ENCODE measurements at places on chromosomes 11 and 22.
A peak's percentile ranks its signal among the peaks of the same experiment; 100 is the strongest.

GRCh38 chr11:126462422-126462821, 106.9 kb downstream of the ST3GAL4 start:
- no peak for DNase-seq

GRCh38 chr11:117097389-117098268, 599 bp downstream of the SIK3 start:
- DNase-seq, result no peak

GRCh38 chr11:64523456-64524157, 67.4 kb upstream of the SLC22A12 start:
- DNase-seq, result no peak

DNA sequence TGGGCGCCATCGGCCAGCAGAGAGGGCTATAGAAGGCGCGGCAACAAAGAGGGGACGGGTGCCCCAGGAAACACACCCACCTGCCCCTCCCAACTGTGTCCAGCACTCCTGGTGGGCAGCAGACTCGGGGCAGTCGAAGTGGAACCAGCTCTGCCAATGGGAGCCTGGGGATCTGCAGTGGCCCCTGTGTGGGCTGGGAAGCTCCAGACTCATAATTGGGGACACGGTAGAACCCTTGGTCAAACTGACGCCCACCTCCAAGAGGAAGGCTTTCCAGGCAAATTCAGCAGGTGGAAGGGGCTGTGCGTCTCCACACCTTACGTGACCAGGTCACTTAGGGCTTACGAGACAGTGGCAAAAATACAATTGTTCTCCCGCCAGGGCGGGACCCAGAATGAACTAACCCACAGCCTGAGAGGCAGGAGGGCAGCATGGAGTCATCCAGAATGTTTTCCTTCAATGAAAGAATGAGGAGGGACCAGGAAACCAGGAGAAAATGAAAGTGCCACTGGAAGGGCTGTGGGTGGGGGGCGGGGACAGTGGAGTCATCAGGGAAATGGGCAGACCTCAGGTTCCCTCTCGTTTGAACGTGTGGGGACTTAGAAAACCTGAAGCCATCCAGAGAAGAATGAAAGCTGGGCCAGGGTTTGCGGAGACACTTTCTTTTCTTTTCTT, 53.2 kb upstream of the SHANK2 start:
- peak; percentile 6 for DNase-seq

DNA sequence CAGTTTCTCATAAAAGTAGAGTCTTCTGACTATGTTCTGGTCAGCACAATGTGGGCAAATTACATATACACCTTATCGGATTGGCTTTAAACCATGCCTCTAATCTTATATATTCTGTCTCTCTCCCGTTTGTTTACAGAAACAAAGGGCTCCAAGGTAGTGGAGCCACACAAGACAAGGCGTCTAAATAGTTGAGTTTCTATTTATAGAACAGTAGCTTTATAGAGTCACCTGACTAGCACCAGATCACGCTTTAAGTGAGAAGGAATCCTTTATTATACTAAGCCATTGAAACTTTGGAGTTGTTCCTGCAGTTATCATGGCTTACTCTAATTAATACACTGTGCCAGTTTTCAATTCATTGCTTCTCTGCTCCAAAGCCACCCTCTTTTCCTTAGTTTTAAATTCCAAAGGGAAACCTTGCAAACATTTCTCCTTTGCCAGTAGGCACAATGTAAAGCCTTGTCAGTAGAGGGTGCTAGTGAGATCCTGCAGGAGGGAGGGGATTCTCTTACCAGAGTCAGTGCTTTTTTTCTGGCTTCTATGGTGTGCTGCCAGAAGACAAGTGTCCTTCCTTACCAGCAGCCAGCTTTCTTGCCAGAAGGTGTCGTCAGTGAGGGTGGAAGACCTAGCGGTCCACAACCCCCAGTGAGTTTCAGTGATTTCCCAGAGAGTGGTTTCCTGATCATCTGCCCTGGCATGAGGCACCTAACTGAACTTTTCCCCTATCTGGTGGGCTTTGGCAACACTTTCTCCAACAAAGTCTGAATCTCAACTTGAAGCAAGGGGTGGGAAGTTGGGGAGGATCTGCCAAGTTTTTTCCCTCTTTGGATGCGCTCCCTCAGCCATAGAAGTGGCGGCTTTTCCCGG, 71.7 kb downstream of the RAB38 start:
- DNase-seq, result no peak

DNA sequence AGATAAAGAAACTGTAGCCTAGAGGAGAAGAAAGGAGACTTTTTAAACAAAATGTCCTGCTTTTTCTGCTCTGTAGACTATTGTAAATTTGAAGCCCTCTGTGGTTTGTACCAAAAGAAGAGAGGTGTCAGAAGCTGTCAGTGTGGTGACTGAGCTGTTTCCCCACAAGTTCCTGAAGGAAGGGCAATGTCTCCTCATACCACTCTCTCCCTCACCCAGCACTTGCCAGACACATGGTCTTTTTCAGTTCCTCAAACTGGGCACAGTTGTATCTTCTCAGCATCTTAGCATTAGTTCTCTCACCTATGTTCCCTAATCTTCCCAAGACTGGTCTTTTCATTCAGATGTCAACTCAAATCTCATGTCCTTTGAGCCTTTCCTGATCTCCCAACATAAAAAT, 4.3 kb downstream of the BCO2 start:
- no peak for DNase-seq

DNA sequence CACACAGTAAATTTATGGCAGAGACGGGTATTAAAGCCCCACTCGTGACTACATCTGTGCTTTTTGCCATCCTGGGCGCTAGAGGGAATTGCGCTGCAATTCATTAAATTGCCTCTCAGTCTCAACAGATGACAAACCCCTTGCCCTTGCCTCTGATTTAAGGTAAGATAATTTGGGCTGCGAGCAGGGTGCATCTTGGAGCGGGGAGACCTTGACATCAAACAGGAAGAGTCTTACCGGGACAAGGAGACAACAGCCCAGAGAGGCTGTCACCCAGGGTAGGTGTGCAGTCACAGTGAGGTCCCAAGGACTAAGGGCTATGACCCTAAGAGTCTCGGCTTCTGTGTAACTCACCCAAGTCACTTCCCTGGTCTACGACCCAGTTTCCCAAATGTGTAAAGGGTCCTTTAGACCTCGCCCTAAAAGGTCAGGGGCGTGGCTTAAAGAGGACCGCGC, 449 bp upstream of the TOM1 start:
- DNase-seq, result no peak

DNA sequence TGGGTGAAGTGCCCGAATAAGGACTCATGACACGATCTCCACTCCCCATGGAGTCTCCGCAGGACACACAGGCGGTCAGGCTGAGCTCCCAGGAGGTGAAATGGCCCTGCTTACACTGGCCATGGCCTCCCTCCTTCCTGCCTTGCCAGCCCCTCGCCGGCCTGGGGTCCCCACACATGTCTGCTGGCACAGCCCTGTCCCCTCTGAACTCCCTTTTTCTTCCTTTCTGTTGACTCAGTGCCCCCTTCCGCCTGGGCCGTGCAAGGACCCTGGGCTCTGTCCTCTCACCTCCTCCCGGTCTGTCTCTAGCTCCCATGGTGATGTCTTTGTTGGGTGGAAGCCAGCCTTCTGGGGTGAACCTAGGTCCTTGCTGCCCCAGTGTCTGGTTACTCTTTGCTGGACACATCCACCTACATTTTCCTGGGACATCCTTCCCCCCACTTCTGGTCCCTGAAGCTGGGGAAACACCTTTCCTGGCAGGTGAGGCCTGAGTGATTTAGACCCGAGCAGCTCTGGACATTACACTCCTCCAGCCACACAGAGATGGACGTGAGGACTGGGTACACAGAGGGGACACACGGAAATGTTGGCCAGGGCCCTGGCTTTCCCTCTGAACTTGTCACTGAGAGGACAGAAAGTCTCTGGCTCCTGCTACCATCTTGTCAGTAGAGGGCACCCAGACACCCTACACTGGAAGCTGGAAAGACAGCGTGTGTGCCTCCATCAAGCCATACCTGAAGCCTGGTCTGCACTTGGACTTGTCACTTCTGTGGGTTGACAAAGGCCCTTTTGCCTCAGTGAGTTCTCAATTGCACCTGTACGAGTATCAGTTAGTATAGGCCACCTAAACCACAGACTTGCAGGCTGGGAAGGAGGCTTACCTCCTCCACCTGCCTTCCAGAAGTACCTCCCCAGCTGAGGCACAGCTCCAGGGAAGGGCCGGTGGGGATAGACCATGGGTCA, 864.3 kb downstream of the TBC1D22A start:
- DNase-seq, result no peak

DNA sequence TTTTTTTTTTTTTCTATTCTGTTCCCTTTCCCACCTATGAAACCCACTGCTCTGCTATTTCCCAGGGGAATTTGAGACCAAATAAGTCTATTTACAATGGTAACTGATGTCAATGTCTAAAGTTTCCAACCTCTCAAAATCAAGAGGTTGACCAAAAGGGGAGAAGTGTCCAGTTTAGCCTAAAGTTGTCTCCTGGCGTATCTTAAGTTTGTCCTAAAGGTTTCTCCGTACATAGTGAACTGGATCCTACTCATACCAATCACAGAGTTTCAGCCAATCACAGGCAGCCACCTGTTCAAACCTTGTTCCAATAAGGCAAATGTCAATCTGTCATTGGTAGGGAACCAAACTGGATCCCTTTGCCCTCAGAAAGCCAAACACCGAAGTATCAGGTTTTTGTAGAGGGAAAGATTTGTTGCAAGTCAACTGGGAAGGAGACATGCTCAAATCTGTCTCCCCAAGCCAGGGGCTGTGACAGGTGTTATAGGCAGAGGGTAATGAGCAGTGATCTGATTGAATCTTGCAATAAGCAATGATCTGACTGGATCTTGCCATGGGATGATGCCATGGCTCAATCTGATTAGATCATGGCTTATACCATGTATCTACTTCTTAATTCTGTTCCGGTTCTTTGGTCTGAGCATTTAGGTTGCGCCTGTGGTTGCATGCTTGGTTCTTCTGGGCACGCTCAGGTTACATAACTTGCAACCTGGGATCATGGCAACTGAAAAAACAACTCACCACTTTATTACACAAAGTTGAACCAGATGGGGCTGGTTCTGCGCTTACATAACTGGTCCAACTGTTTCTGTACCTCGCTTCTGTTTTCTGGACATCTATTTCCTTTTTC, 1.1 kb upstream of the VPS37C start:
- DNase-seq, result no peak

DNA sequence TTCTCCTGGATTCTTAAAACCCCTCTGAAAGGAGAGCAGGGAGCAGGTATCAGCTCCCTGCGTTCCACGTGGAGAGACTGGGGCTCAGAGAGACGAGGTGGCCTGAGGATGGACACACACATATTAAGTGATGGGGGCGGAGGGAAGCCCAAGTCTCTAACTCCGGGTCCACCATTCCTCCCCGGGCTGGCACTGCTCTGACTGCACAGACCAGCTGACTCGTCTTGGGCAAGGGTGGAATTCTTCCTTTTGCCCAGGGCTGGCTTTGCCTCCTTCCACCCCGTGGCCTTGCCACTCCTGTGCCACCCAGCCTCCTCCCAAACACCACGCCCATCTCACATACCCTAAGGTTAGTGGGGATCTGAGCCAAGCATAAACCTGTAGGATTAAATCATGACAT, 65.0 kb downstream of the BUD13 start:
- DNase-seq, result no peak

DNA sequence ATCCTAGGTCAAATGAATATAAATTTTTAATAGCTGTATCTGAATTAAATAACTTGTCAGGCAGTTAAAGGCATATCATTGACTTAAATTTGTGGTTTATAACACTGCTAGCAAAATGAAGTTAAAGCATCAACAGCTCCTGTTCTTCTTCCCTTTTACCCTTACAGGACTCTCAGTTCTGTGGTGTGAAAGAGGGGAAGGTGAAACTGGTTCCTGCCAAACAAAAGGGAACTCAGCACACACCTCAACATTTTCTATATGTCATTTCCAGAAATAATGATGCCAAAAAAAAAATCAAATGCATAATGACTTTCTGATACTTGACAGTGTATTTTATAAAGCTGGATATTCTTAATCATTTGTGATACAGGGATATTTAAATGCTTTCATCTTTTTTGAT, 21.2 kb downstream of the ARL14EP start:
- no peak for DNase-seq

DNA sequence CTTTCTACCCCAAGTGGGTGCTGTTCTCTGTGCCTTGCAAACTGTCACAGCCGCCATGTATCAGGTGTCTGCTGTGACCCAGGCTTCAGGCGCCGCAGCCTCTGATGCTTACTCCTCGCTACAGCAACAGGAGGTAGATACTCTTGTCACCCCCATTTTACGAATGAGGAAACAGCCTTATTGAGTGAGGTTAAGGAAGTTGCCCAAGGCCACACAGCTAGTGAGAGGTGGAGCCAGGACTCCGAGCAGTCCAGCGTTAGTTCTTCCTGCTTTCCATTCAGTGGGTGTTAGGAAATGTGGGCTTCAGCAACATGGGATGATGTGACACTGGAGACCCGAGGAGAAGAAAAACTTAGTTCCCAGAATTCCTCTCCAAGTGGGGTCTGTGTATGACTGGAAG, 14.3 kb downstream of the RNF215 start:
- DNase-seq, result no peak

- DNase-seq, result peak; percentile 35
Observed at GRCh38 chr22:25564320-25564978, at the start of gene GRK3. Gene GRK3 (plus strand): TSS chr22:25564675. CDS start chr22:25565041, 366 bp downstream.

- no peak for DNase-seq
Observed at GRCh38 chr11:66116576-66117361, 46.7 kb downstream of the PACS1 start.

DNA sequence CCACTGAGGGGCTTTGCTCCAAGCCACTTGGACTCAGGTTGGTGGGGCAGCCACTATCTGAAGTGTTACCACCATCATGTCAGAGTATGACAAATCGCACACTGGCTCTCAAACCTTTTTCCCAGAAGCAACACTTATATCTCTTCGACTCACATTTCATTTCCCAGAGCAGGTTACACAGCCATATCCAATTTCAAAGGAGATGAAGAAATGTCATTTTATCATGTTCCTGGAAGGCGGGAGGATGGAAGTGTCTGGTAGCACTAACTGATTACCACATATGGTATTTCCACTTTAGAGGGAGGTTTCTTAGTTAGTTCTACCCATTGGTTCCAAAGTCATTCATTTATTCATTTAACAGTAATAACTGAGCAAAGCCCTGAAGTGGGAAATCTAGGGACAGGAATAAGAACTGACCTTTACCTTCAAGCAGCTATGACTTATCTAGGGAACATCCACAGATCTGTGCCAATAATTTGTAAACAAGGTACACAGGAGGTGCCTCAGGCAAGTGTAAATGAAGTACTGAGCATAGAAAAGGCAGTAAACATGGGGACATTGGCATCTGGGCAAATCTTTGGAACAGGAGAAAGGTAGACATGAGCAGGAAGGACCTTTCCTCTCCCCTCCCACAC, 54.9 kb upstream of the LRRC55 start:
- no peak for DNase-seq
